Pancreas (tissue), 10 donors: ENCODE measurements at places on chromosomes 12 and 14. TPM values are rescaled to one million over a fixed set of nuclear protein-coding genes. Genes with fewer than 3 reads are reported as not detected.

DNA sequence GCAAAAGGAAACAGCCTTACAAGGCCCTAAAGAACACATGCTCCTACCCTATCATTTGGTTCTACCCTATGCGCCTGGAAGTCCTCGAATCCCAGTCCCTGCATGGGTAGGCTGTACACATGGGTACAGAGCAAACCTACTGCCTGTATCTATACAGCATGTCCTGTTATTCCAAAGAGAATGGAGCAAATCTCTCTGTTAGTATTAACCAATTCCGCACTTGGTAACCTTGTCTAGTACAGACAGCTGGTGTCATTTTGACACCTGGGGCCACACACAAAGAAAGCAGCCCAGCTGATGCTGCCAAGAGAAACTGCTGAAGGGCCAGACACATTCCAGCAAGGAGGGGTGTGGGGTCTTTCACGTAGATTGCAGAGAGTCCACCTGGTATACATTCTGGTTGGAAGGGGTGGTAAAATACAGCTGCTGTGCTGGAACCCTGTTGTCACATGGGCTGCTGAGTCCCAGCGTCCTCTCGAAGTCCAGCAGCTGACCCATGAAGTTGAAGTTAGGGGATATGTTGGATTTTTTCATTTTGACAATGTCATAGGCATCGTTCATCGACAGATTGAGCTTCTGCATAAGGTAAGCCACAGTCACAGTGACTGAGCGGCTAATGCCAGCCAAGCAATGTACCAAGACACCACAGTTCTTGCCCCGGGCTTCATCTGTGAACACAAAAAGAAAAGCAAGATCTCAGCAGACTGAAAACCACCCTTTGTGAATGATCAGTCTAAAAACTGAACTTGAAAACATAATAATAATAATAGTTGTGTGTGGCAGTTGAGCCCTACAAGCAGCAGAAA, 3.2 kb downstream of the DUSP6 start:
- no peak for DNase-seq

SLC38A4 gene
- 7.6 TPM for total RNA-seq

- DNase-seq: peak; percentile 66
These were observed 9.1 kb downstream of the BTBD6 start for GRCh38 chr14:105257464-105257863.

TMEM119 gene
- total RNA-seq: 4.5 TPM

ACOT6 gene
- total RNA-seq: not detected

CCDC196 gene
- total RNA-seq: 1.1 TPM

DNA sequence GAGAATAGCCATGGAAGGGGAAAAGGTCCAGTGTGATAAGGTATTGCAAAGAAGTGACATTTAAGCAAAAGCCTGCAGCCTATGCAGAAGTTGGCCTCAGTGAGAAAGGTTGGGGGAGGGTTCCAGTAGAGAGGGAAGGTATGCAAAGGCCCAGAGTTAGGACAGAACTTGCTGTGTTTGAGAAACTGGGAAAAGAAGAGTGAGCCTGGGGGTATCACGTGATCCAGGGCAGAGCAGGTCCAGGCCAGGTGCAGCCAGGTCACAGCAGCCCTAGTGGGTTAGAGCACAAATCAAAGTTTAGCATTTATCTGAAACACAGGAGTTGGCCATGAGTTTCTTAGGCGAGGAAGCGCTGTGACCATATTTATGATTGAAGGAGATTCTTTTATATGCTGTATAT, 1.6 kb downstream of the SERPINA5 start:
- no peak for DNase-seq

CCDC38 gene
- total RNA-seq: not detected

DNA sequence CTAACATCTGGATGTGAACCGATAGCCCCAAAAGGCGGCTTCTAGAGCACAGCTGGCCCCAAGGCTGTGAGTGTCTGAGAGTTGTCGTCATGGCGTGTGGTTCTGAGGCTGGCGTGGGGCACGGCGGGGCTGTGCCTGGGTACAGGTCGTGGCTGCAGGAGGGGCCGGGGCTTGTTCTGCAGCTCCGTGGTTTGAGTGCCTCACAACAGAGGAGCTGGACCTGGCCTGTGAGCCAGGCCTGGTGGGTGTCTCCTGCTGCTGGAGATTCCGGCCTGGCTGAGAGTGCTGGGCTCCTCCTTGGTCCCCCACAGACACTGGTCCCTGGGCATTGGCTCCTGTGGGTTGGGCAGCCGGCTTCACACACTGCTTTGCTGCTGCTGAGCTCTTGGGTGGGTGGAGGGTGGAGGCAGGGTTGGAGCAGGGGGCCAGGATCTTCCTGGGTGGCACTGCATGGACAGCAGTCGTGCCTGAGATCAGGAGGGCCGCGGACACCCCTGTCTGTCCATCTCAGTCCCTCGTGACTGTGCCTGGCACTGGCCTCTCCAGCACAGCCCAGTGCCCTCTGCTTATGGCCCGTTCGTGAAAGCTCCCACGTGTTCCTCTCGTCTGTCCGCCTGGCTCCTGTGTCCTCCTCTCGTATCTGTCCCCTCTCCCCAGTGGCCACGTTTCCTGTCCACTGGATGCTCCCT, 31.8 kb upstream of the TEX22 start:
- no peak for DNase-seq

GRCh38 chr12:26122061-26122680, 2.7 kb downstream of the BHLHE41 start:
- peak; percentile 78 for DNase-seq

GRCh38 chr14:54450535-54450934, 9.4 kb upstream of the CNIH1 start:
- no peak for DNase-seq

DNA sequence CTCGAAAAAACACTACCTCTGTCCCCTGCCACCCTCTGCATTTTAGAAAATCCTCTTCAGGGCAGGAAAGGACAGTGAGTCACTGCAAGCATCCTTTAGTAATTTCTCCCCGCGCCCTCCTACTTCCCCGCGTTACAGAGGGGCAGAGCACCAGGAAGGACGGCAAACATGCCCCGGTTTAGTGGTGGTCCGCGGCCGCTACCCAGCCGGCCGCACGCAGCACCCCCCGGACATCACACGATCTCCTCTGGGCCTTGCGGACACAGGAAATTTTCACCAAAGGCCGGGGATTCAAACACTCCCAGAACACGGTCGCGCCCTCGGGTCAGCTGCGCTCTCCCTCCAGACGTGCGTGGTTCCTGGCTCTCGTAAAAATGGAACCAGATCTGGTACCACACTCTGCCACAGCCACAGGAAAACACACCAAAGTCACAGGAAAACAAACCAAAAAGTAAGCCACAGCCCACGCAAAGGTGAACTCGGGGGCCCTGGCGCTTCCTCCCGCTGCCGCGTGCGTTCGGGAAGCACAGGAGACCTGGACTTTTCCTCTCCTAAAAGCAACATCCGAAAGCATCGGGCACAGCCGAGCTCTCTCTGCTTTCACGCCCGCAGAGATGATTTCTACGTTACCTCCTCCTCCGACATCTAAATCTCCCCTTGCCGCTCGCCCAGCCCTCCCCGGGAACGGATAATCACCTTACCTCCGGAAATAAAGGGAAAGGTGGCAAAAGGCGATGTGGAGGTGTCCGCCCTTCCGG, 839 bp downstream of the SLC38A1 start:
- peak; percentile 32 for DNase-seq

GRCh38 chr14:68793734-68794129, 865 bp upstream of the ZFP36L1 start:
- DNase-seq: no peak

- no peak for DNase-seq
These were observed 13.7 kb downstream of the KRT71 start for GRCh38 chr12:52539083-52539820.

DNA sequence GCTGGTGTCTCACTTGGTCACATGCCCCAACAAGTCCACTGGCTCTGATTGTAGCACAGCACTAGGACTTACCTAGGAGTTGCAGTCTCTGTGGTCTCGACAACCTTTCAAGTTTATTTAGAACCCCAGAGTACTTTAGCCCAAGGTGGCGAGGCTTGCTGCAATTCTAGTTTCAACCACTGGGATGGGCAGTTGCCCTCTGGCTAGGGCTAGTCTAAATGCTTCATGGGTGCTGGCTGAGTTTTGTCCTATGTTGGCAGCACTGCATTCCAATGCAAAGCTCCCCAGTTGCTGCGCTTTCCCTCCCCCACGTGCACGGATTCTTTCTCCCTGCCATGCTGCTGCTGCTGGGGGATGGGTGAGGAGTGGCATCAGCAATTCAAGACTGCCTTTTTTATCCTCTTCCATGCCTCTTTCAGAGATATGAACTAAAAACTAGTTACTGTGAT, 207.9 kb downstream of the SYNE2 start:
- no peak for DNase-seq

DNA sequence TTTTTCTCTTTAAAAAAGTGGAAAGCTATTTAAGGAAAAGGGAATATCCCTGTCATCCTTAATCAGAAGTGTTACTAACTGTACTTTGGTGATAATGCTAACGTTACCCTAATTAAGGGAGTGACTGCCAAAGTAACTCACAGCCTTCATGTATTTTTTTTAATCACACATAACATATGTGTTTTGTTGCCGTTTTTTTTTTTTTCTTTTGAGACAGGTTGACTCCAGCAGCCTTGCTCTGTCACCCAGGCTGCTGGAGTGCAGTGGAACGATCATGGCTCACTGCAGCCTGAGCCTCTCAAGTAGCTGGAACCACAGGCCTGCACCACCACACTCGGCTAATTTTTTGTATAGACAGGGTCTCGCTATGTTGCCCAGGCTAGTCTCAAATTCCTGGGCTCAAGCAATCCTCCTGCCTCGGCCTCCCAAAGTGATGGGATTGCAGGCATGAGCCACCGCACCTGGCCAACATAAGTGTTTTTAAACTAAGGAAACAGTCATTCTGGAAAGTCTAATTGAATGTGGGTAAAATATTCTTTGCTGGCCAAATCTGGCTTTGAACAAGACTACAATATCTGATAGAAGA, 56.5 kb downstream of the HECTD4 start:
- DNase-seq: no peak

PDE3A gene
- 12.2 TPM for total RNA-seq

DNA sequence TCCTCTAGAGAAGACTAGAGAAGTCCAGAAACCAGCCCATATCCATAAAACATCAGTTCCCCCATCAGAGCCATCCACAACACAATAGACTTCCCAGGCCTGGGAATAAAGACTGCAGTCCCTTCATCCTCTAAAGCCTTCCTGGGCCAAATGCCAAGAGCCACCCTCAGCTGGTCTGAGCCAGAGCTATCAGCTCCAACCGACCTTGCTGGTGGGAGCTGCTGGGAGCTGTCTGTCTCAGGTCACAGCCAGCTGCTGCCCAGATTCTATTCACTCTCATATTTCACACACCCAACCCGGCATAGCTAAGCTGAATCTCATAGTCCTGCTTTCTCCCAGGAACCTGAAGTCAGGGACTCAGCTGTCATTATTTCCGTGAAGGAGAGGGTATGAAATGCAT, 10.9 kb upstream of the TFCP2 start:
- DNase-seq: peak; percentile 85

IL26 gene
- total RNA-seq: not detected

PLD4 gene
- total RNA-seq: 0.22 TPM

PRH1 gene
- 5.1 TPM for total RNA-seq

DNA sequence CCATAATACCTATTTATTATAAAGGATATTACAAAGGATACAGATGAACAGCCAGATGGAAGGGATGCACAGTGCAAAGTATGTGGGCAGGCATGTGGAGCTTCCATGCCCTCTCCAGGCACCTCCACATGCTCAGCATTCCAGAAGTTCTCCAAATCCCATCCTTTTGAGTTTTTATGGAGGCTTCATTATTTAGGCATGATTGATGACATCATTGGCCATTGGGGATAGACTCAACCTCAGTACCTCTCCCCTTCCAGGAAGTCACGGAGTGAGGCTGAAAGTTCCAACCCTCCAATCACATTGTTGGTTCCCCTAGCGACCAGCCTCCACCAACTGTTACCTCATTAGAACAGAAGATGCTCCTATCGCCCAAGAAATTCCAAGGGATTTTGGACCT, 156.4 kb downstream of the ATP23 start:
- DNase-seq: no peak

- no peak for DNase-seq
These were observed 744 bp downstream of the STYX start for GRCh38 chr14:52730709-52731111.

DNA sequence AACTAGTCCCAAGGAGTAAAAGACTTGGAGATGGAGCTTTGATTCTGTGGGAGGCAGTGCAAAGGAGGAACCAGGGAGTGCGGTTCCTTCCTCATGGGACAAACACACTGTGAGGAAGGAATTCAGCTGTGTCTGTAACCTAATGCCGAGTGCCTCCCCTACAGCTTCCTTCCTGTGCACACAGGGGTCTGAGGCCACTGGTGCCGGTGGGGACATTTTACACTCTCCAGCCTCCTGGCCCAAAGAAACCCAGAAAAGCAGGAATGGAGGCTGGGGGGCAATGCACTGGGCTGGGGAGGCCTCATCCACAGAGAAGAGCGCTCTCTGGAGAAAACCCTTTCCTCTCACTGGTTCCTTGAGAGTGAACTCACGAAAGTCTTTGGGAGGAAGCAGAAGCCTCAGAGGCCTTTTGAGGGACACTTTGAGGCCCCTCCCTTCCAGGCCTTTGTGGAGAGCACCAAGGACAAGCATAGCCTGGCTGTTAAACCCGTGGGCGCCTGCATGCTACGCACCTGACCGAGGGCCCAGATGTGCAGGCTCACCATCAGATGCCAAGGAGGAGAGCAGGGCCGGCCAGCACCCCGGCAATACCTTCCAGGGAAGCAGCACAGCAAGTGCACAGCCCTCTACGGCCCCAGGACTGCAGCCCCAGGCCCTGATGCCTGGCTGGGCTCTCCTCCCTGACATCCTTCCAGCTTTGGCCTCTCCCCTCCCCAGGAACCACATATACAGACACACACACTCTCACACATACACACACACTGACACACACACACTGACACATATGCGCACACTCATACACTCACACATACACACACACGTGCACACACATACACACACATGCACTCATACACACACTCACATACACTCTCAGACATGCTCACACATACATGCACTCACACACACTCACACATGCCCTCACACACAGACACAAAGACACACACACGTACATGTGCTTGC, 52.0 kb downstream of the NFKBIA start:
- DNase-seq: no peak

KCNK10 gene
- 2.1 TPM for total RNA-seq

GRCh38 chr12:46260913-46261476, 7.8 kb downstream of the SLC38A1 start:
- no peak for DNase-seq

DNA sequence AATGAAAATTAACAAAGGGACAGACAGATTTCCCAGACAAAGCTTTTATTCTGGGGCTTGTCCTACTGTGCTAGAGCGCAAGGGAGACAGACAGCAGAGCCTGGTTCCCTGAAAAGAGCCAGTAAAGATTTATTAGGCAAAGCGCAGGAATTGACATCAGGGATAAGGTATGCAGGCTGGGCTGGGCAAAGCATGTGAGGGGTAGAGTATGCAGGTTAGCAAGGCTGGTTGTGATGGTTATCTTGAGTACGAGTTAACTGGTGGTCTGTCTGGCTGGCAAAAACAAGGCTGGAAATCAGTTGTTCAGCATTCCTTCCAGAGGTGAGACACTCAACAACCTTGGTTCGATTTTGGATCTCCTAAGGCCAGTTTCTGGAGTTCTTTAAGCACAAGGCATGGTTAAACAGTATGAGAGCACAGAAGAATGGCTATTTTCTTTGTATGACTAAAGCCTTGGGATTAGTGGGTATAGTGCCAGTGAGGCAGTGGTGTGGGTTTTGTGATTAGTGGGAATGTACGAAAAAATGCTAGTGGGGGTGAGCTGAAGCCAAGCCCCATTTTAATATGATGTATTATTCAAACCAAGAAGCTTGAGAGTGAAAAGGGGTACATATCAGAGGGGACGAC, 30.9 kb downstream of the BTBD7 start:
- DNase-seq: no peak

ASCL1 gene
- 0.21 TPM for total RNA-seq

GRCh38 chr12:92551853-92552397, 150.9 kb upstream of the PLEKHG7 start:
- no peak for DNase-seq

GRCh38 chr12:24198936-24199671, 249.6 kb upstream of the SOX5 start:
- DNase-seq: no peak
